Myocyte (in vitro differentiated cells): ENCODE measurements at places on chromosomes 6 and 20.

- no peak for DNase-seq
Observed at GRCh38 chr6:109300874-109301273, 81.4 kb downstream of the CD164 start.

GRCh38 chr6:45092135-45092534, 236.0 kb upstream of the RUNX2 start:
- no peak for DNase-seq

GRCh38 chr6:135320721-135321621, 139.9 kb downstream of the MYB start:
- no peak for DNase-seq

DNA sequence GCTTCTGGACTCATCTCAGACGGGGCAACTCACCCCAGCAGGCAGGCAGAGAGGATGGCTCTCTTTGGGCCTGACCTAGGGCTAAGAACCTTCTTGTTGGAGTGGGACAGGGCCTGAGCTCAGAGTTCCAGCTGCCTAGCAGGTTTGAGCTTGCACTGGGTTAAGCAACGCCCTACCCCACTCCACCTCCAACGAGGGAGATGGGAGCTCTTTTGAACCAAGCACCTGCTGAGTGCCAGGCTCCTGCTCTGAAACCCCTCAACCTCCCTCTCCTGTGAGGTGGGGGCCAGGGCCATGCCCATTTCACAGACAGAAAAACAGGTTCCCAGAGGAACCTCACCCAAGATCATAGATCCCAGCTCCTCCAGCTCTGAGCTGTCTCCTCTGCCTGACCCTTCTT, 54.3 kb downstream of the SNAI1 start:
- DNase-seq: no peak
